ENCODE measurements at places on chromosomes 3 and 15. TPM values are rescaled to one million over a fixed set of nuclear protein-coding genes. Genes with fewer than 3 reads are reported as not detected.

DNA sequence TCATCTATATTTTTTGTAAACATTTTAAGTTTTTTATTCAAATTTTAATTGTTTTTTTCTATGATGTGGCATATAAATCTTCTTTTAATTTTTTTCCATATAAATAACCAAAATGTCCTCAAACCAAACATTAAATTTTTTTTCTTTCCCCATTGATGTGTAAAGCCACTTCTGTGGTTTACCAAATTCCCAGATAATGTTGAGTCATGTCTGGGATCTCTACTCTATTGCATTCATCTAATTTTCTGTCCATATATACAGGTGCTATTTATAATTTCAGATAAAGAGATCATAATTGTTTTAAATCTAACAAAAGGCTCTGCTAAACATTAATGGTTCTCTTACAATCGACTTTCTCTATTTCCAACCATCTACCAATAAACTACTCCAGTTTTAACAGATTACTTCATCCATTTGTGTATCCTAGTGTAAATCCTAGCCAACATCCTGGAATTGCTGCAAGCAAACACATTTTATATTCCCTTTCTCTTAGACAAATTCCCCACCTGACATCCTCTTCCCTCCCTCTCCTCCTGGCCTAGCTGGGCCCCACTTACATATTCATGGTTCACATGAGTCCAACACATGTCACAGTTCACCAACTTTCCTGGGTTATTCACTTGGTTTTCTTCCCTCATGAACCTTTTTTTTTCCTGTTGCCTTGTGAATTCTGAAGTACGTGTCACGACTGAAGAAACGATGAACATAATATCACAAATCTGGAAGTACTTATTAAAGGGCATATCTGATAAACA, 368.0 kb upstream of the AGTR1 start:
- DNase-seq: no peak

- DNase-seq: no peak
Observed at GRCh38 chr3:69976021-69976420, 23.5 kb upstream of the SAMMSON start.

RAB6B gene
- 0.69 TPM for total RNA-seq

P3H2 gene
- total RNA-seq: 0.89 TPM

GABRR3 gene
- not detected for total RNA-seq

CNTN6 gene
- total RNA-seq: not detected

- no peak for DNase-seq
Observed at GRCh38 chr3:20051123-20051806, 11.0 kb downstream of the KAT2B start.

DNA sequence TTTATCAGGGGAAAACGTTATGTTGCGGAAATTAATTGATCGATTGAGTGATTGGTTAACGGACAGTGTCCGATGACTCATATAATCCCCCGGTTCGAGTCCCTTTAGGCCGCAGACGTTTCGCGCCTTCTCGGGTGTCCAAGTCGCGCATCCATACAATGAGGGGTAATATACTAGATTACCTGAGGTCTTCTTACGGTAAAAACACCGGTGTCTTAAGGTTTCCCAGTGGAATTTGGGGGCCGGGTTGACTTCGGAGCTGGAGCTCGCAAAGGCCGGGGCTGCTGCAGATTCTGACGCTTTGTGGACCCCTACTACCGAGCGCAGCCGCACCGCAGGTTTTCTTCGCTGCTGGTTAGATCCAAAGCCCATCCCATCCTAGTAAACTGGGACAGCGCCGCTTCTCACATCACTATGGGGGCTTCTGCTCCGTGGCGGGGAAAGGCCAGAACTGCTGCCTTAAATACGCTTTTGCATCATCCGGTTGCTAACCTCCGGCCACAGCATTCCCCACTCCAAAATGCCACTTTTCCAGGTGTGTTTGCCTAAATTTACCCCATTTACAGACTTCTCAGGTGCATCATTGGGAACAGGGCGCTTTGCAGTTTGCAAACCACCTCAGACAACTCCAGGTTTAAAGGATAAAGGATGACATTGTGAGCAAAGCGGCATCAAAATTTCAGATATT, 858 bp upstream of the SACM1L start:
- DNase-seq: no peak

DNA sequence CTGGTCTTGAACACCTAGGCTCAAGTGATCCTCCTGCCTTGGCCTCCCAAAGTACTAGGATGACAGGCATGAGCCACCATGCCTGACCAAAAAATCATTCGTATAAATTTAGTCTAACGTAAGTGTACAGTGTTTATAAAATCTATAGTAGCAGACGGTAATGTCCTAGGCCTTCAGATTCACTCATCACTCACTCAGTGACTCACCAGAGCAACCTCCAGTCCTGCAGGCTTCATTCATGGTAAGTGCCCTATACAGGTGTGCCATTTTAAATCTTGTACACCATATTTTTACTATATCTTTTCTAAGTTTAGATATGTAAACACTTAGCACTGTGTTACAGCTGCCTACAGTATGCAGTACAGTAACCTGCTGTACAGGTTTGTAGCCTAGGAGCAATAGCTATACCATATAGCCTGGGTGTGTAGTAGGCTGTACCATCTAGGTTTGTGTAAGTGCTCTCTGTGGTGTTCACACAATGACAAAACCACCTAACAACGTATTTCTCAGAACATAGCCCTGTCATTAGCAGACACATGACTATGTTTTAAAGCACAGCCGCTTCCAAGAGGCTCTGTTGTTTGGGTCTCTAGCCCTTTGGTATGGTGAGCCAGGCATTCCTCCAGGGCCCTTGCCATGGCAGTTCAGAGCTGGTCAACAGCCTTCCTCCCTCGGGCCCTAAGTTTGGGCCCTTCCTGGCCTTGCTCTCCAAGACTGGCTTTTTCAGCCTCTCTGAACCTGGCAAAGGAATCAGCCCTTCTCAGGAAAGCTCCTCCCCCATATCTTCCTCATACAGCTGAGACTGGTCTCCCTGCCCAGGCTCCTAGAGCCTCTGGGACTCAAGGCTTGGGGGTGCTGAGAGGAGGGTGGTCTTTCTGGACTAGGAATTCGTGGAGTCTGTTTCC, 1.9 kb upstream of the CCDC9B start:
- DNase-seq: no peak

DNA sequence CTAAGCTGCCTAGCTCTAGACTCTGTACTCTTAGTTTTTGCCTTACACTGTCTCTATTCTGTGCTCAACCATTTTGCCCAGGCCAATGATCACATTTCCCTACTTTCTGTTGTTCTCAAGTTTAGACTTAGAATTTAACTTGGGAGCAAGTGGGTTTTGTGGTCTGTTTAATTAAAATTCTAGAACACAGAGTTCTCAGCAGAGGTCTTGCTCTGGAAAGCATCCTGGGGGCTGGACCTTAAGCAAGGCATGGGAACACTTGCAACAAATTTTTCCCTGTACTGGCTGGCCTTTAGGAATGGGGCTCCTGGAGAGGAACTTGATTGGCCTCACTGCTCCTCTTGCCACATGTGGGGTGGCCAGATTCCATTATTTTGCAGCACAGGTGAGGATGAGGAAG, 236.3 kb upstream of the LRTM1 start:
- DNase-seq: no peak

GOLGA6B gene
- not detected for total RNA-seq
